Right cardiac atrium (tissue), 5 donors: ENCODE measurements at places on chromosomes 7 and 10.

GRCh38 chr7:19772841-19773760 is at the start of gene TMEM196:
TSS of gene TMEM196 (minus strand) at chr7:19773617. CDS start at chr7:19772696, 921 bp downstream.
- DNase-seq = peak; percentile 58

GRCh38 chr7:85184599-85185423 is 2.0 kb downstream of the SEMA3D start:
- DNase-seq = peak; percentile 48

GRCh38 chr10:60717852-60718251 is 60.4 kb upstream of the CDK1 start:
- DNase-seq = no peak

DNA sequence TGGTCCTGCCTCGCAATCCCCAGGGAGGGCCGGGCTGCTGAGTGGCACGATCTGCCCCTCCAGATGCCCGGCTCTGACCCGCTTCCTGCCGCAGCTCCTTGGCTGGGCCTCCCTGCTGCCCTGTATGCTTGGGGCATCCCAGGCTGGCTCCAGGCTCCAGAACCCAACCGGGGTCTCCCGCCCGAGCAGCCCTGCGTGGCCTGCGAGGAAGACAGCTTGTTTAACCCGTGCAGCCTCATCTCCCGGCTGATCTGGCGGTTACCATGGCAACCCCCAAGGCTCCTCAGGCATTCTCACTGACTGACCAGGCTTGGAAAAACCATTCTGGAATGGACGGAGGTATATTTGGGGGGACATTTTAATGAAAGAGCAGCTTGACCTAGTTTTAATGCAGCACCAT is 232.4 kb upstream of the MYO3A start:
- DNase-seq = no peak

GRCh38 chr7:32289651-32290414 is 200.3 kb downstream of the LSM5 start:
- DNase-seq = peak; percentile 75

DNA sequence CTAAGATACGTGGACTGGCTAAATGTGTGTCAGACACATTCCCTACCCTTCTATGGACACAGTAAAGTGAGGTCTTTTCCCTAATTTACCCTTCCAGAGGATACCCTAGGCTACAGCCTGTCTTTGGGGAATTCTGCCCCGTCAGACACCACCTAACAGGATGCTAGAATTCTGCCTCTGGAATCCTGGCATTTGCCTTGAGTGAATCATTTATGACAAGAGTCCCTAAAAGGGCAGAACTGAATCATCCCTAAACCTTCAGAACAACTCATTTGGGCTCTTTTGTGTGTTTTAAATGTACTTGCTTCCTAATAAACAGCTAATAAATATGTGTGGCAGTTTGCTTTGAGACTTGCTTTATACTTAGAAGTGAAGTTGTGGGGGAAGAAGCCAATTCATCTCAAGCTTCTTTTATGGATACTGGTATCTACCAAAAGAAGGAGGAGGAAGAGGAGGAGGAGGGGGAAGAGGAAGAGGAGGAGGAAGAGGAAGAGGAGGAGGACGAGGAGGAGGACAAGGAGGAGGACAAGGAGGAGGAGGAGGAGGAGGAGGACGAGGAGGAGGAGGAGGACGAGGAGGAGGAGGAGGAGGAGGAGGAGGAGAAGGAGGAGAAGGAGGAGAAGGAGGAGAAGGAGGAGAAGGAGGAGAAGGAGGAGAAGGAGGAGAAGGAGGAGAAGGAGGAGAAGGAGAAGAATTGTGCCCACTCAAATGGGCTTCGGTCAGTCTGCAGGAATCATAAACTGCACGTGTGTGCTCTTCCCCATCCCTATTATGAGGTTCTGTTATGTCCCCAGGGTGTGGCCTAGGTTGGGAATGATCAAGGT is 27.1 kb downstream of the PARP12 start:
- no peak for DNase-seq

- no peak for DNase-seq
These were observed 243.7 kb upstream of the BMPER start for GRCh38 chr7:33661430-33662160.

GRCh38 chr10:121428867-121429266 is 169.4 kb downstream of the FGFR2 start:
- no peak for DNase-seq

DNA sequence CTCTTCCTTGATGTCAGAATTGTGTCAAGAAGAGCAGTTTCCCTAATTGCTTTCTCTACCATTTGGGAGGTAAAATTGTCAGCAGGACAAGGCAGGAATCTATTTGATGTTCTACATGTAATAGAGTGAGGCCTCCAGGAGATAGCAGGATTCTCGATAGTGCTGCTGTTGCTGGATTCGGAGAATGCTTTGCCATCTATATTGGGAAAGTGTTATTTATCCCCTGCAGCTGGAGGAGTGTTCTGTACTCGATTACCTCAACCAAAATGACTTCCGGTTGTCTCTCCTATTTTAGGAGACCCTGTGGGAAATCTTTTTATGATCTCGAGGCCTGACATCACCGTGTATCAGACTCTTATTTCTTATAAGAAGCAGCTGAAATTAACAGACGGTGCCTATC is 217.1 kb downstream of the TMEM178B start:
- no peak for DNase-seq

- DNase-seq = peak; percentile 28
These were observed at the start of gene CALY for GRCh38 chr10:133336577-133337369. TSS of gene CALY (minus strand) at chr10:133336896. CDS start at chr10:133328989, 7,907 bp downstream.

- DNase-seq = no peak
These were observed 103.8 kb downstream of the UNCX start for GRCh38 chr7:1336509-1336908.

- DNase-seq = no peak
These were observed 39.3 kb downstream of the SPDYE5 start for GRCh38 chr7:75531359-75531821.

DNA sequence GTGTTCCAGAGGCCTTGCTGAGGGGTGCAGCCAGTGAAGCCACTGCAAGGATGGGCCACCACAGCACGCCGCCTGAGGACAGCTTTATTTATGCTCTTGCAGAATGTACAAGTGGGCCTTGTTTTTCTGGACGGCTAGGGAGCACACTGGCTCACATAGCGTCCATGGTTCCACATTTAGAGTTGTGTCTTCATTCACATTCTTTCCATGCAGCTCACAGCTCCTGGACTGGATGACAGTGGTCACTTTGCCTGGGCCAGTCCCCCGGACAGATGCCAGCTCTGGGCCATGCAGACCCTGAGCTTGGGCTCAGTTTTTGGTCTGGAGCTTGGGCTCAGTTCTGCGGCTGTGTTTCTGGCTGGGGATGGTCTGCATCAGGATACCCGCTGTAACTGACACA is 2.6 kb upstream of the C10orf71 start:
- DNase-seq = no peak

DNA sequence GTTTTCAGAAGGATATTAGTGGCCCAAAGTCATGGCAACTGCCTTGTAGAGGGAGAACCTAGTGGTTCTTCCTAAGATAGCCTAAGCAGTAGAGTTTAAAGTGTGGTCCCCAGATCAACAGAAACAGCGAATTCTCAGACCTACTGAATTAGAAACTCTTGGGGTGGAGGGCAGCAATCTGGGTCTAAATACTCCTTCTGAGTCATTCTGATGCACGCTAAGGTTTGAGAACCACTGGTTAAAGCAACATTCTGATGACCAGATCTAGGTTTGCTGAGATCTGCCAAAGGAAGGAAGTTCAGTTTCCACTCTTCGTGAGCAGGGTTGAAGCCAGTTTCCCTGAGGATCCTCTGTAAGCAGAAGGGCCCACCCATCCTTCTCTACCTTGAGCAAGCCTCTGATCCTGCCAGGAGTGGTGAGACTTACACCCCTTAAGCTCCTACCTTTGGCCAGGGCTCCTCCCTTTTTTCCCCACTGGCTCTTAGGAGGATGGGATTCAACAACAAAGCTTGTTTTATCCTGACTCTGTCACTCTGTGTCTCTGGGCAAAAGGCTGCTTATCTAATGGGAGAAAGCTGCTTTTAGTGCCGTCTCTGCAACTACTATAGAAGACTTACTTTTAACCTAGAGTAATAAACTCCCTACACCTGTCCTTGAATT is 26.8 kb upstream of the TRUB1 start:
- DNase-seq = no peak

DNA sequence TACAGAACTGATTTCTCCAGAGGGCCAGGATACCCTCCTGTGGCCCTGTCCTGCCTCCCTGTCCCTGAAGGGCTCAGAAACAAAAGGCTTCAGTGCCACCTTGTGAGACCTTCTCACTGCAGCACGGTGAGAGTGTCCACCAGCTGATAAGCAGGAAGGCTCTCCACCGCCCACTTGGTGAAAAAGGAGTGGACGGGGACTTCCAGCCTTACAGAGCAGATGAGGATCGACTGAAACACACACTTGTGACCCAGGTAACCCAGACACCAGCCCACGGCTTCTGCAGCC is 330.1 kb downstream of the GRID1 start:
- DNase-seq = no peak

DNA sequence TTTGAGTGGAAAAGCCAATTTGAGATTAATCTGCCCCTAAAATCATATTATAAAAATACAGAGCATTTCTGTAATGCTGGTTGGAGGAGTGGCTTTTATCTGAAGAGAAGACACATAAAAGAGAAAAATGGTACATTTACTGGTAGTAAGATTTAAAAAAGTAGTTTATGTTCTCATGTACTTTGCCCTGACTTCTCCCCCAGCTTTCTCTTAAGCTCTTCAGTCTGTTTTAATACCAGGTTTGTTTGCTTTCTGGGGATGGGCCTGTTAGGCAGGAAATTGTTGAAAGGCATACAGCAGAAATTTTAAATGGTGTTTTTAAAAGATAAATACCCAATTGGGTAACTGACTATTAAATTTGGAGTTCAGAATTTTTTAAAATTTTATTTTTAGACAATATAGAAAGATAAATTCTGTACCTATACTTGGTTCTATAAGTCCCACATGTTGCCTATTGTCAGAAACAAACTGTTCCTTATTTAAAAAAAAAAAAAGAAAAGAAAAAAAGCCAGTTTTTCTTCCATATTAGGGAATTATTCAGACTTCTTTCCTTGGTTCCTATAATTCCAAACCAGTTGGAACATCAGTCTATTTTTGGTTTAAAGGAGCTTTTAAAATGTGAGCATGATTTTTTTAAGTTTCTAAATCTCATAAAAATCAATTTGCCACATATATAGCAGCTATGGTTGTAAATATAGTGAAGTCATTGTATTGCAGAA is 136.6 kb downstream of the ARID5B start:
- DNase-seq = no peak

- no peak for DNase-seq
These were observed 35.3 kb upstream of the ANK3 start for GRCh38 chr10:60424971-60425370.

- DNase-seq = no peak
These were observed 12.3 kb upstream of the ADRB1 start for GRCh38 chr10:114031073-114031972.

- no peak for DNase-seq
These were observed 47.6 kb downstream of the OSBPL3 start for GRCh38 chr7:24932389-24932788.

- no peak for DNase-seq
These were observed 24.4 kb downstream of the CPED1 start for GRCh38 chr7:121012919-121013318.

DNA sequence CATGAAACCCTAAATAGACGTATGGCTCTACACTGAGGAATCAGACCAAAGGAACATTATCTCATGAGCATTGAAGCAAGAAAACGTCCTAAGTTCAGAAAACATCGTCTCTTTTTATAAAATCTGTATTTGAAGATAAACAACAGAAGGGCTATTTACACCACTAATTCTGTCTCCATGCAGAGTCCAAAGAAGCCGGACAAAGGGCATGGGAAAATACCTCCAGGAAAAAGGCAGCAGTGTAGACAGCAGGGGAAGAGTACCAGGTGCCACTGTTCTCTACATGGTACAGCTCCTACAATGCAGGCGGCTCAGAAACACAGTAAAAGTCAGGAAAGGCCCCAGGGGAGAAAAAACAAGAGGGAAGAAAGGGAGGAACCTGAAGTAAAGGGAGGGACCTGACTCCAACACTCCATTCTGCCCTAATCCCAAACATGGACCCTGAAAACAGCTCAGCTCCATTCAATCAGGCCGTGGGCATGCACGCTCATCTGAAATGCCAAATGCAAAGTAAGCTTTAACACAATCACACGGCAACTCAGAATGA is 17.5 kb downstream of the FAM171A1 start:
- DNase-seq = no peak
